ENCODE measurements at places on chromosomes 11 and 22.

GRCh38 chr11:120044011-120044675 lies 93.8 kb downstream of the TRIM29 start:
- DNase-seq = no peak

DNA sequence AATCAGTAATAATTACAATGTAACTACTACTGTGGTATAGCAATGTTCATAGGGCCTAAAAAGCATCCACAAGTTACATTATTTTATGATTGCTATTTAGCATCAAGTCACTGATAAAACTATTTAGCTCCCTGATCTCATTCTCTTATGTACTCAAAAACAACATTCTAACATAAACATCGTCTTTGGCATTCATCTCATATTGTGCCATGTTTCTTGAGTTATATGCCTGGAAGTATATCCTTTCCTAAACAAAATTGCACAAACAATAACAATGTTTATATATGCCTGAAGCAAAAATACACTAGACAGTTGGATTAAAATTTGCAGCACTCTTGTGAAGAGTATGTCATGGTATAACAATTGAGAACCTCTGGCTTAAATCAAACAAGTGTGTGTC lies 34.1 kb downstream of the HORMAD2 start:
- DNase-seq = no peak

GRCh38 chr11:96329419-96329818 lies 13.6 kb downstream of the MAML2 start:
- DNase-seq = no peak

DNA sequence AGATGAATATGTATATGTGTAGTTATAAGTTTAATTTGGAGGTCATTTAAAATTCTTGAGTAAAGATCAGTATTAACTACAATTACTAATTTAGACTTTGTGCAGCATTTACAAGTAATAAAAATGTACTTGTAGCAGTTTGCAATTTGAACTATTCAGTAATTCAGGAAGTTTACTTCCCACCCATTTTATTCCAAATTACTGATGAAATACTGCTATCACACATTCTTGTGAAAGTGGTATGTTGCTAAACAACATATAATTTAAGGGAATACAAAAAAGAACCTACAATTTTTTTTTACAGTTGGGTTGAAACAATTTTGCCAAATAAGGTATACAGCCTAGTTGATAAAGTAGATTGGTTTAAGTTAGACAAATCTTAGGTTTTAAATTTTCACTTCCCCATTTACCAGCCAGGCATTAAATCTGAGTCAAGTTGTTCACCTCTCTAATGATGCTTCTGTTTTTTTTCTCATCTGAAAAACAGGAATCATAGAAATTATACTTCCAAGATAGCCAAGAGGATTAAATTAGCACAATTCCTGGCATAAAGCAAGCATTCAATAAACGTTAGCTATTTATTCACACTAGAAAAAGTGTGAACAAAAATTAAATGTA lies 45.3 kb downstream of the ZBTB44 start:
- no peak for DNase-seq

- DNase-seq = no peak
Observed at GRCh38 chr11:111101881-111102280, 143.6 kb upstream of the POU2AF2 start.

- DNase-seq = no peak
Observed at GRCh38 chr11:7605186-7605943, 67.9 kb downstream of the CYB5R2 start.

DNA sequence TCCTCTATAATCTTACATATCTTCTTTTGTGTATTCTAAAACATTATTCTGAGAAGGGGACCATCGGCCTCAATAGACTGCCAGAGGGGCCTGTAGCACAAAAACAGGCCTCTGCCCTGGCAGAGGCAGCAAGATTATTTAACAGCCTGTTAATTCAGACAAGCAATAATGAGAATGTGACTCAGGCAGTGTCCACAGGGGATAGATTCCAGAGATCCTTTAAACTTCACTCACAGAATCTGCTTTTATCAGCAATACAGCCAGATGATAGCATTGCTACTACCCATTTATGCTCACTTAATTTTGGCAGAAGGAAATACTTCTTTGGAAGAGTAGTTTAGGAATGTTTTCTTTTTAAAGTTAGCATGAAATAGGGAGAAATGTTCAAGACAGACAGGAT lies 44.9 kb downstream of the AAMDC start:
- no peak for DNase-seq

- peak; percentile 0 for DNase-seq
Observed at GRCh38 chr11:2804189-2804588, 81.4 kb downstream of the CDKN1C start.

- DNase-seq = no peak
Observed at GRCh38 chr11:70140711-70141485, 62.2 kb upstream of the FADD start.

DNA sequence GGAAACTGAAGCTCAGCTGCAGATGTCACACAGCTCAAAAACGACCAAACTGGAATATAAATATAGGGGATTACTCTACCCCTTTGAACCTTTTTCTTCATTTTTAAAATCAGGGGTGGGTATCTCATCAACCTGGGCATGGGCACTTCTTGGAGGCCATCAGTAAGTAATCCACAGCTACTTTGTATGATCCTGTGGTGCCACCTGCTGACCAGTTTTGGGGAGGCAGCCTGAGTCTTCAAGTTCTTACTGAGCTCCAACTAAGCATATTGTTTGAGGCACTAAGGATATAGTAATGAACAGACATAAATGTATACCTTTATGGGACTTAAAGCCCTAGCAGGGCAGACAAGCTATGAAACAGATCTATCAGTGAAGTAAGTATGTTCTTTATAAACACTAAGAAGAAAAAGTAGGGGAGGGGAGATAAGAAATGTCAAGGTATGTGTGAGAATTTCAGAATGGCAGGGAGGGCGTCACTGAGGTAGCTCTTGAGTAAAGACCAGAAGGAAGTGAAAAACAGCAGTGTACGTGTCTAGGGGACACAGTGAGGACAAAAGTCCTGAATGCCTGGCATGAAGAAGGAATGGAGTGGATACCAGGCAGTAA lies 18.4 kb downstream of the TUB start:
- DNase-seq = peak; percentile 91

DNA sequence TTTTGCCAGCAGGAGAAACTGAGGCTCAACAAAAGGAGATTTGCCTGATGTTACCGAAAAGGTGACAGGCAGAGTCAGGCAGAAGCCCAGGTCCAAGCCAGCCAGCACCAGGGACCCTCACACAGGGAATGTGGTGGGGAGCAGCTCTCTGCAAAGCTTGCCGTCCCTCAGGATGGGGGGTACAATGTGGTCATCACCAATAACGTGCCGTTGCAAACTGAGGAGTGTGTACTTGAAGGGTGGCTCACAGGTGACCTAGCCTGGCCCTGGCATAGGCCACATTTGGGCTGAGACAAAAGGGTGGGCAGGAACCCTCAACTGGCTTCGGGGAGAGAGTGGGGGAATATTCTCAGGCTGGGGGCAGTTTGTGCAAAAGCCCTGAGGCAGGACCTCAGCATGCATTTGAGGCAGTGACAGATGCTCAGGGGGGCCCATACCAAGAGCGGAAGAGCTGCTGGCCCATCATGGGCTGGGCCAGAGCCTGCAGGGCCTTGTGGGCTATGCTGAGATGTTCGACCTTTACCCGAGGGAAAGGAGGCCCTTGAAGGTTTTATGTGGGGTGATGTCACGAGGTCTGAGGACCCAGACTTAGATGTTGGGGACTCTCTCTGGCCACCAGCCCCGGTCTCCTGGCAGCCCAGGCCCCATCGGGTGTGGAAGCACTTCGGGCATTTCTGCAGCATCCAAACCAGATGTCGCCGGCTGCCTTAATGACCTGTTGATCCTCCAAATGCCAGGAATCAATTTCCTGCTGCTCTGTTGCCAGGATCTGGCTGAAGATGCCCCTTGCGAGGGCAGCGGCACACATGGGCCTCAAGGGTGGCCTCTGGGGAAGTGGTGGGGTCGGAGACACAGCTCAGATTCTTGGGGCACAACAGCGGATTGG lies 57.4 kb upstream of the SHISAL1 start:
- no peak for DNase-seq
